ENCODE measurements at places on chromosomes 7 and 10.

- DNase-seq = no peak
Observed at GRCh38 chr7:129677796-129678195, 66.3 kb downstream of the NRF1 start.

- DNase-seq = no peak
Observed at GRCh38 chr7:151699928-151700319, 177.0 kb downstream of the PRKAG2 start.

- DNase-seq = no peak
Observed at GRCh38 chr7:95999481-95999880, 227.1 kb downstream of the DYNC1I1 start.

DNA sequence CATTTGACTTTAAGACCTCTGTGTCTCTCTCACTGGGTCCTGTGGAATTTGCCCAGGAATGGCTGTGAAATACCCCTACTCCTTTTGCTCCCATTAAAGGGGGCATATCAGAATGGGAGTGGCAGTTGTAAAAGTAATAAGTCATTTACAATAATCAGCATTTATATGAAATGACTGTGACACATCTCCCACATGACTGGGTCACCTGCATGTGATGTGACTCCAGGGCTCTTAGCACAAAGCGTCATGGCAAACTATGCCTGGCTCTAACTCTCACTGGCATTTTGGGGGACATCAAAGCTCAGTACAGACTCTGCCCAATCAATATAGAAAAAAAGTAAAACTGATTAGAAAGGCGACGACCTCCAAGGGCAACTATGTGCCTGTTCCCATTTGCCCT, 157.6 kb downstream of the RPS24 start:
- DNase-seq = no peak

DNA sequence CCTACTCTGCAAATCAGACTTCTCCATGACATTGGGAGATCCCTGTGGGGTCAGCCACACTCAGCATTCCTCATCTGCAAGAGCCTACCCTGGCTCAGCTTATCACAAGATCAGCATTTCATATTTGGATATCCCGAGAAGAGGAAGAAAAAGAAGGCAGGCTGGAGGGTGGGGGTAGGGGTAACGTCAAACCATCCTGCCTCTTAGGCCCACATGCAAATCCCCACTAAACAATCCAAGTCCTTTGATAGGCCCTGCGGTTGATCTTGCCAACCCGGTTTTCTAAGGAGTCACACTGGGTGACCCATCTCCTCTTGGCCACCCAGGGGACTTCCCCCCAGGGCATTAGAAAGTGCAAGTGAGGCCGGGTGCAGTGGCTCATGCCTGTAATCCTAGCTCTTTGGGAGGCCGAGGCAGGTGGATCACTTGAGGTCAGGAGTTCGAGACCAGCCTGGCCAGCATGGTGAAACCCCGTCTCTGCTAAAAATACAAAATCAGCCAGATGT, 128.0 kb upstream of the CALN1 start:
- DNase-seq = no peak

DNA sequence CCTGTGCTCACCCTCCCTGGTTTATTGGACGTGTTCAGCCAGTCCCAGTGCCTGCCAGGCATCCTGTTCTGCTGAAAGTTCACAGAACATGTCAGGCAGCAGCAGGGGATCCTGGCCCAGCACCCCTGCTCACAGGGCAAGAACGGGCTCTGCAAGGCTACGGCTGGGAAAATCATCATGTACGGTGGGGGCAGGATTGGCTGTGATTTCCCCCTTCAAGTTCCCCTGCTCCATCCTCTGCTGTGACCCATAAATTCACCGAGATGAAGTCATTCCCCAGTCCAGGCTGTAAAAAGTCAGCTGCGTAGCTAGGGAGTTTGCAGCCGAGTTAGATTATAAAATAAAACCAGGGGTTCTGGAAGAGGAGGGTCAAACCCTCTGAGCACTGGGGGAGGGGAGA, 484.1 kb upstream of the ZMIZ1 start:
- no peak for DNase-seq

DNA sequence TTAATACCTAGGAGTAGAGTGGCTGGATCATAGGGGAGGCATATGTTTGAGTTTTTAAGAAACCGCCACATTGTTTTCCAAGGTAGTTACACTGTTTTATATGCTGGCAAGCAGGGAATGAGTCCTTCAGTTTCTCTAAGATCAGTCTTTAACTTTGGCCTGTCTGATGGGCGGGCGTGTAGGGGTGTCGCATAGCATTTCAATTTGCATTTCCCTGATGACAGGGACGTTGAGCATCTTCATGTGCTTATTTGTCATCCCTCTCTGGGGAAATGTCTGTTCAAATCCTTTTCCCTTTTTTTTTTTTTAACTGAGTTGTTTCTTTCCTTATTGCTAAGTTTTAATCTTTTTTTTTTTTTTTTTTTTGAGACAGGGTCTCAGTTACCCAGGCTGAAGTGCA, 9.8 kb downstream of the MTG1 start:
- DNase-seq = no peak

GRCh38 chr10:77318739-77319138, 318.9 kb downstream of the KCNMA1 start:
- DNase-seq = no peak

DNA sequence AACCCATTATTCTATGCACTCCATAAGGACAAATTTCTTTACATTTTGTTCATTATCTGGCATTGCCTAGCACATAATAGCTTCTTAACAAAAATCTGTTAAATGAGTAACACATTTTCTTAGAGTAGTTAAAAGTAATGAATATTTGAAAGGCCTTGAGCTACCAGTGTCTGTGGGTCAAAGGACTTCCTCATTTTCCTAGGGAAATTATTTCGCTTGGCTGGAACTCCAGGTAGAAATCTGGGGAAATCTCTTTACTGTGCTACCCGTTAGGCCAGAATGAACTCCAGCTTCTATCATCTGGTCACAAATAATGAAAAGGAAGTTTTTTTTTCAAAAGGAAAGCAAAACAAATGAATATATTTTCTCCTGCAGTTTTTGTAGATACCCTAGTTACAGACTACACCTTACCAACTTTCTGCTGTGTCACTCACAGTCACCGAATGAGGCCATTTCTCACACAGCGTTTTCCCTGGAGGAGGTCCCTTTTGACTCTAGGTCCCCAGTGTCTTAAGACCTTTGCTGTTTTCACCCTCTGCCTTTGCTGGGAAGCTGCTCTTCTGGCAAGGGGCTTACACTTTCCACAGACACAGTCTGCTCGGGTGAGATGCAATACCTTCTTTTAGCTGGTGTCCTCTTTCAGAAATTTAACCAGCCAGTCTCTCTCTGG, 1.6 kb downstream of the SAMD9L start:
- no peak for DNase-seq

DNA sequence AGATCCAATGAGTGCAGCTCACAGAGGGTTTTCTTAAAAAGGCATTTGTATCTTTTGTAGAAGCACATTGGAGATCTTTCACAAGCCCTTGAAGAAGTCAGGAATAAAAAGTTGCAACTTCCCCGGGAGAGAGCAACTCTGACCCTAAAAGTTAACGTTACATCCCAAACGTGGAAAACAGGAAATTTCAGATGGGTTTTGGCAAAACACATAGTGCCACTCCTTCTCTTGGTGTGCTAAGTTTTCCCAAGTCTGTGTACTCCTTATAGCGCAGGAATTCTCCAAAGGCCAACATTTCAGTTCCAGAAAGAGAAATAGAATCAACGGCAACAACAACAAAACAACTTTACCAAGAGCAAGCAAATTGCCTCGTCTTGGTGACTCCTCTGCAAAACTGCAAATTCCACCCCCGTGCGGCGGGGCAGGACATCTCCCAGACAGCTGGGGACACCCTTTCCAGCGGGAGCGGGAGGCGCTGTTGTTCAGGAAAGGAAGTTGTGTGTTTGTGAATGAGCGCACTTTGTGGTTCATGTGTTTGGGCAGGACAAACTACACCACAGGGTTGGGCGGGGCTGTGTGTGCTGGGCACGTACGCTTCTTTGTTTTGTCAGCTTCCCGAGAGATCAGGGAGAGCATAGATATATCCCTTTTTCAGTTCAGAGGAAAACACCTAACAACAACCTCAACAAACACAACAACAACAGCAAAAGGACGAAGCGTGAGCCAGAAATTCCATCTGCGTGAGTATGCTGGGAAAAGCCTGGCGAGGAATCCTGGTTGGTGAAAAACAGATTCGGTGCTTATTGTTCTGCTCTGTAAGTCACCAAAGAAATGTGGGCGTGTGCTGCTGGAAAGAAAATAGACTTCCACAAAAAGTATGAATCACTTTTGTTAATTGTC, 294.7 kb upstream of the PITRM1 start:
- no peak for DNase-seq

DNA sequence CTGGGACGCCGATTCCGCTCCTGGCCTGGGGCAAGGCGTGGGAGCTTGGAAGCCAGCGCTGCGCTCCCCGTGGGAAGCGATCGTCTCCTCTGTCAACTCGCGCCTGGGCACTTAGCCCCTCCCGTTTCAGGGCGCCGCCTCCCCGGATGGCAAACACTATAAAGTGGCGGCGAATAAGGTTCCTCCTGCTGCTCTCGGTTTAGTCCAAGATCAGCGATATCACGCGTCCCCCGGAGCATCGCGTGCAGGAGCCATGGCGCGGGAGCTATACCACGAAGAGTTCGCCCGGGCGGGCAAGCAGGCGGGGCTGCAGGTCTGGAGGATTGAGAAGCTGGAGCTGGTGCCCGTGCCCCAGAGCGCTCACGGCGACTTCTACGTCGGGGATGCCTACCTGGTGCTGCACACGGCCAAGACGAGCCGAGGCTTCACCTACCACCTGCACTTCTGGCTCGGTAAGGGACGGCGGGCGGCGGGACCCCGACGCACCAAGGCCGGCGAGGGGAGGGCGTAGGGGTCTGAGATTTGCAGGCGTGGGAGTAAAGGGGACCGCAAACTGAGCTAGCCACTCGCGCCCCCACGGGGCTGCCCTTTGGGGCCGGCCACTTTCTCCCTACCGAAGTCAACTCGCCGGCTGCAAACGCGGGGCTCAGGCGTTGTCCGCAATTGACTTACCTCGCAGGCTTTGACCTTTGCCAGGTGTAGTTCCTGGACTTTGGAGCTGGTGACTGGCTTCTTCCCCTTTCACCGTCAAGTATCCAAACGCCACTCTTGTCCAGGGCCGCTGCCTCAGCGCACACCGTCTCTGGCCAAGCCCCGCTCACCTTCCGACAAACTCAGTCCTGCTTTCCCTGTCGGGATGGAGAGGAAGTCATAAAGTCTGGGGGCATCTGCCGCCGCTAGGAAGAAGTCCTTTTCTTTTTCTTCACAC, at the start of gene SCIN:
TSS of gene SCIN (plus strand) at position 187 of the 928 bp plus-strand sequence. CDS start at position 254, 67 bp downstream.
- DNase-seq = no peak

GRCh38 chr7:85730012-85730411, 543.2 kb upstream of the SEMA3D start:
- DNase-seq = no peak

GRCh38 chr10:96257944-96258343, 13.4 kb downstream of the BLNK start:
- no peak for DNase-seq

GRCh38 chr7:9842301-9842700, 1131.4 kb upstream of the PHF14 start:
- DNase-seq = no peak

- no peak for DNase-seq
Observed at GRCh38 chr7:5681423-5681822, 100.0 kb downstream of the RNF216 start.

DNA sequence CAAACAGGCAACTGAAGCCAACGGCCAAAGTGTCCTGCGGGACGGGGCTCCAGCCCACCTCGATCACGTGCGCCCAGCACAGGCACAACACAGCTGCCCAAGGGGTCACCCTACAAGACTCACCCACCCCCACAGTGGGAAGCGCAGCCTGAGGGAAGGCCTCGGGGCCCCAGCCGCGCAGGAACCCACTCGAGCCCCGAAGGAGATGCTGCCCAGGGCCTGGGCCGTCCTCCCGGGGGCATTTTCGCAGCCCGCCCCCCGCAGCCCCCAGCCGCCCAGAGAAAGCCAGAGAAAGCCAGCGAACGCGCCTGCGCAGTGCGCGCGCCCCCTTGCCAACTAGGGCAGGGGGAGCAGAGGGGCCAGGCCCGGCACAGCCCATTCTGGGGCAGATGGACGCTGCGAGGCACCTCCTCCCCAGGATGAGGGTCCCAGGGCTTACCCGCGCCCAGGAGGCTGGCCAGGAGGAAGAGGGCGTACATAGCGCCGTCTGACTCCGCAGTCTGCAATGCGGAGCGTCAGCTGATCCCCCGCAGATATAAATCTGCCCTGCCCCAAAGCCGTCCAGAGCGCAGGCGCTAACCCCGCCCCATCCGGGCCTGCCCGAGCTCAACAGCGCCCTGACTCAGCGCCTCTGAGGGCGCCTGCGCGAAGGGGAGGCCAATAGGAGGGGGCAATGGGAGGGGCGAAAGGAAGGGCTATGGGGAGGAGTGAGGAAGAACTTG, at the start of gene PSAP:
TSS of gene PSAP (minus strand) at position 509 of the 722 bp plus-strand sequence. CDS start at position 479, 30 bp downstream.
- peak; percentile 95 for DNase-seq

GRCh38 chr7:45644237-45644636, 70.1 kb downstream of the ADCY1 start:
- DNase-seq = no peak

GRCh38 chr7:15829691-15830090, 143.2 kb upstream of the MEOX2 start:
- no peak for DNase-seq

DNA sequence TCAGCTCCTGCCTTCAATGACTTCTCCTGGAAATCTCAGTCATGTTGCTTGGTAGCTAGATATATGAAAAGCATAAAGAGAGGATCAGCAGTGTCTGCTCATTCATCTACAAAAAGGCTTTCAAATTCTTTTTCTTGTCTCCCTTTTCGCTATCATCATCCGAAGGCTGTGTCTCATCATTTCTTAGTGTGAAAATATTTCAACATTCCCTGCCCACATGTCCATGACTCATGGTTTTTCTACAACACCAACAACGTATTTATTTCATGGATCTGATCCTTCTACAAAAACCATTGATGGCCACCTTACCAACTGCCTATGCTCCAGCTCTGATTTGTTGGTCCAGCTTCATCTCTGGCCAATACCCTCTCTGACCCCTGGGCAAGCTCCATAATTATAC, 472.5 kb upstream of the GHITM start:
- no peak for DNase-seq

- no peak for DNase-seq
Observed at GRCh38 chr7:5582532-5582935, 158.9 kb upstream of the TNRC18 start.

- DNase-seq = peak; percentile 6
Observed at GRCh38 chr7:22488643-22489462, 11.1 kb downstream of the STEAP1B start.

DNA sequence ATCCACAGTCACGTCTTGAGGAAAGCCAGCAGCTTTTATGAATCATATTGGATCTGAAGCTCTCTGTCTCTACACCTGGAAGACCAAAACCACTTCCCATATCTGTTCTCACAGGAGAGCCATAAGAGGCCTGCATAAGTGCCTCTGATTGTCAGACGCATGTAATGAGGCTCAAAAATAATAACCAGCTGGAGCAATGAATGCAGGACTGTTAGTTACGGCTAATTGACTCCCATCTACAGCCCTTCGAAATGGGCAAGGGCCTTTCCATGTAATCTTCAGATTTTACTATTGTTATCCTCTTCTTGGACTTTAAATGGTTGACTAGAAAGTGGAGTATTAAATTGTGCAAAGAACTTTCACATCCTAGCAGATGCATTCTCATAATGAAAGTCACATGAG, 4.4 kb upstream of the SEMA3C start:
- no peak for DNase-seq

- no peak for DNase-seq
Observed at GRCh38 chr7:98230746-98231471, 19.7 kb downstream of the BHLHA15 start.
